ENCODE measurements at places on chromosomes 7 and 10.
A peak's percentile ranks its signal among the peaks of the same experiment; 100 is the strongest.

DNA sequence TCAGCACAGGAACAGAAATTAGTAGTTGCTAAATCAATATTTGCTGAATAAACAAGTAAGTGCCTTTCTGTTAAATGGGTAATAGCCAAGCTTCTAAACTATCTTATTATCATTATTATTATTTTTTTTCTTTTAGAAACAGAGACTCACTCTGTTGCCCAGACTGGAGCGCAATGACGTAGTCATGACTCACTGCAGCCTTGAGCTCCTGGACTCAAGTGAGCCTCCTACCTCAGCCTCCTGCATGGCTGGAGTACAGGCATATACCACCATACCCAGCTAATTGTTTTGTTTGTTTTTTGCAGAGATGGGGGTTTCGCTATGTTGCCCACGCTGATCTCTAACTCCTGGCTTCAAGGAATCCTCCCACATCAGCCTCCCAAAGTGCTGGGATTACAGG, 12.3 kb upstream of the ELN start:
- ATAC-seq = no peak

DNA sequence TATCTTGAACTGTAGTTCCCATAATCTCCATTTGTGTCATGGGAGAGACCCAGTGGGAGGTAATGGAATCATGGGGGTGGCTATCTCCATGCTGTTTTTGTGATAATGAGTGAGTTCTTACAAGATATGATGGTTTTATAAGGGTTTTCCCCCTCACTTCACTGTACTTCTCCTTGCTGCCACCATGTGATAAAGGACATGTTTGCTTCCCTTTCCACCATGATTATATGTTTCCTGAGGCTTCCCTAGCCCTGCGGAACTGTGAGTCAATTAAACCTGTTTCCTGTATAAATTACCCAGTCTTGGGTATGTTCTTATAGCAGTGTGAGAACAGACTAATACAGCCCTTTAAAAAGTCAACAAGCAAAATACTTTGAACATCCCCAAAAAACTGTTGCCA, 427.7 kb downstream of the HTR7 start:
- ATAC-seq = no peak

DNA sequence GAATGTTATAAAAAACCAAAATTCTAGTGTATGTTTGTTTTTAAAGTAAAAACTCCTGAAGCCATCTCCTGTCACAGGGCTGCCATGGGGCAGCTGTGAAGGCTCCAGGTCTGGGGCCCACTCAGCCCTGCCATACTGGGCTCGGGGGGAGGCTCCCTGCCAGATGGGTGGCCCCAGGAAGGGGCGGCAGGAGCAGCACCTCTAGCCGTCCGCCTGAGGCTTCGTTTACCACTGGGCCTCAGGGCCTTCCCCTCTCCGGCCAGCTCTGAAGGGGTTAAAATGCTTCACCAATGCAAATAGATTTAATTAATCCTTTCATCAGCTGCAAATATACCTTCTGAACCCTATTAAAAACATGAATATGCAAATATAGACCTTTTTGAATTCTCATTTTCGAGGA, 139.0 kb downstream of the ELFN1 start:
- no peak for ATAC-seq

DNA sequence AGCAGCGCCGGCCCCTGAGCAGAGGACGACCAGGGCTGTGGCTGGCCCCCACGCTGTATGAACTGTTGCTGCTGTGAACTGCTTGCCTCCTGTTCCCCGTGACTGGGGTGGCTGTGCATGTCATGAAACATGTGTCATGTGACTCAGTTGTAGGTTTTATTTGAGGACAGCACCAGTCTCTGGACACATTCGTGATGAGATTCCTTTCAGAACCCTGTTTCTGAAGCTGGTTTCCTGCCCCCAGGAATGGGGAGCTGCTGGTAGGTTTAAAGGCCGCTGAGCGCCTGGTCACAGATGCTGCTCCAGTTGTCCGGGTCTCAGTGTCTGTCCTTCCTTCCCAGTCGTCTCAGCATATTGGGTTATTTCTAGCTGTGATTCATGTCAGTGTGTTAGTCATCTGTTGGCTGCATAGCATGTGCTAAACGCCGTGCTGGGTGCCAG, 79.1 kb upstream of the PPIF start:
- ATAC-seq = no peak

- ATAC-seq = no peak
These were observed 61.3 kb upstream of the INSIG1 start for GRCh38 chr7:155236386-155236785.

GRCh38 chr10:97788552-97789442, 17.0 kb upstream of the SFRP5 start:
- ATAC-seq = peak; percentile 7

DNA sequence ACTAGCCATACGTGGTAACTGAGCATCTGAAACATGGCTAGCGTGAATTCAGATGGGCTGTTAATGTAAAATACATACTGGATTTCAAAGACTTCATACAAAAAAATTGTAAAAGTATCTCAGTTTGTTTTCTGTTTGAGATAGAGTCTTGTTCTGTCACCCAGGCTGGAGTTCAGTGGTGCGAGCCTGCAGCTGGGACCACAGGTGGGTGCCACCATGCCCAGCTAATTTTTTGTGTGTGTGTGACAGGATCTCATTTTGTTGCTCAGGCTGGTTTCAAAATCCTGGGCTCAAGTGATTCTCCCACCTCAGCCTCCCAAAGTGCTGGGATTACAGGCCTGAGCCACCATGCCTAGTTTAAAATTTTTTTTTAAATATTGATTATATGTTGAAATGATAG, 4.5 kb downstream of the TMEM243 start:
- ATAC-seq = no peak

GRCh38 chr7:117412946-117413559, 14.2 kb downstream of the ASZ1 start:
- no peak for ATAC-seq

DNA sequence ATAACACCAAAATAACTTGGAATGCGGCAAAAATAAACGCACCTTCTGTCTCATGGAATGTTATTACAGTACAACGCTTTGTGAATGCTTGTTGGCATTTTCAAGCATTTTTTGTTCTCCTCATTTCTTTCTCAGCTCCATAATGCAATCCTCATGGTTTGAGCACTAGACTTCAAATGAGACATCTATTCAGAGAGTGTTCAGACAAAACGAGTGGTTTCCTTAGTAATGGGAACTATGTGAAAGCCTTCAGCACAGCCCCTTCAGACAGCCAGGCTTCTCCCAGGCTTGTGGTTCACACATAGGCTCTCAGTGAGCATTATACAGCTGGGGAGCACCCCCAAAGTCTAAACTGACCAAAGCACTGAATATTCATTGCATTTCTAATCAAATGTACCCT, 8.6 kb upstream of the LRRN3 start:
- ATAC-seq = no peak

DNA sequence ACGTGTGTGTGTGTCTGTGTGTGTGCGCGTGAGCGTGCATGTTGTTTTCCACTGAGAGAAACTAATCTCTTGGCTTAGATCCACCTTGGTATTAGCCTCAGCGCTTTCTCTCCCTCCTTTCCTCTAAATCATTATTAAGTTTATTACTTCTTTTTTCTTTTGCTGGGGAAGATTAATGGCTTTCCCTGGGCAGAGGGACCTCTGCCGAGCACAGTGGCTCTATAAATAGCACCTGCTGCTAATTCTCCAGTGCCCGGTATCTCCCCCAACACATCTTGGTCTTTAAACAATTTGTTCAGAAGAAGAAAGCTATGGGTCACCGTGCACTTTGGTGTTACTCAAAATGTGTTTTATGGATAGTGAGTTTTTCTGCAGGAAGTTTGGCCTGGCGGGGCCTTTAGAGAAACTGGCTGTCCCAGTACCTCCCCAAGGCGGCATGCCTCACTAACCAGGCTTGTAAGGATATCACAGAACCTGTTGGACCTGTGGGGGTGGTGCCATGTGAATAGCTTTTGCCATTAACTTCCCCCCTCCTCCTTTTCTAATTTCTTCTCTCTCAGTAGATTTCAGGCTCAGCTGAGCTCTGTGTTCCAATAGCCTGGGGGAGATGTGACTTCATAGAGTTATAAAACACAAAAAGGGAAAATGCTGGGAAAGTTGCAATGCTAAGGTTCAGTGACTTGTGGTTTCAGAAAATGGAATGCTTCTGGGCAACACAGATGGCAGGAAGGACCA, 70.1 kb upstream of the RAB11FIP2 start:
- ATAC-seq = peak; percentile 90

GRCh38 chr7:158494162-158494586, 93.4 kb downstream of the PTPRN2 start:
- ATAC-seq = no peak

GRCh38 chr7:123285076-123285700, 85.4 kb upstream of the SLC13A1 start:
- ATAC-seq = no peak

DNA sequence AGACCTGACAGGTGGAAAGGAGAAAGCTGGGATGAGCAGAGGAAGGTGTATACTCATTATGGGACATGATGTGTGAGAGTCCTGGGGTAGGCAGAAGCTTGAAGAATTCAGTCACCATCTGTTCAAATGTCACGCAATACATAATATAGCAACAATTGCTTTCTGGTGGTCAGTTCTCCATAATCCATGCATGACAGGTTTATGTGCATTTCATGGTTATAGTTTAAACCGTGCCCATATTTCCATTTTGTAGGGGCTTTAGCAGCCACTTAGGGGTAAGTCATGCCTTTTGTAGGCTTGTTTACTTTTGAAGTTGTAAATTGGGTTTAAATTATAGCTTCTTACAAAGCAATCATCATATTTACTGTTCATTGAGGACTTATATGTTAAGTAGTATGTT, 158.8 kb downstream of the NXPH1 start:
- no peak for ATAC-seq

GRCh38 chr7:30278376-30278775, 6.0 kb upstream of the ZNRF2 start:
- ATAC-seq = peak; percentile 7

DNA sequence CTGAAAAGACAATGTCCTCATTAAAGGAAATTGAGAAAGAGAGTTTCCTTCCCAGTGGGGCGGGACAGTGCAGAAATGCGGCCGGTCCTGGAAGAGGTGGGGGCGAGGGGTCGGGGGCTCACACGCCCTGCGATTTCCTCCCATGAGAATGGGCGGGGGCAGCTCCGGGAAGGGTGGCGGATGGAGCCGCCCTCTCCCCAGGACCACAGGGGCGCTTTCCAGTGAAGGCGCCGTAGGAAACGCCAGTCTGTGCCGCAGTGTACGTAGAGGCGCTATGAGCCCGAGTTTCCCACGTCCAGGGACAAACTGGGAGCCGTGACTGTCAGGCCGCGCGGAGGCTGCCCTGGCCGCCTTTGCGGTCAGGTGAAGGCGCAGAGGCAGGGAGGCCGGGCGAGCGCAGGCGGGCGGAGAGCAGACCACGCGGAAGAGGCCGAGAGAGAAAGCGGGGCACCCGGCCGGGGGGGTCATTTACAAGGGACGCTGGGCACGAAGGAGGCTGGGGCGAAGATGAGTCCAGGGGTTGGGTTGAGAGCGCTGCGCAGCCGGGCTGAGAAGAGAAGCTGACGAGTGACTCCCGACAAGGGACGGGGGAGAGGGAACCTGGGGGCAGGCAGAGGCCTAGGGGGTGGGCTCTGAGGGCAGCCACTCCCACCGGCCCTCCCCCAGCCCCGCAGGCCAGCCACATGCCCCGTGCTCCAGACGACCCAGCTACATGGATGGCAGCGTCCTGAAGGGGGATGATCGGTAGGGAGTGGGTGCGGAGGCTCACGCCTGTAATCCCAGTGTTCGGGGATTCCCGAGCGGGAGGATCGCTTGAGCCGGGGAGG, 45.0 kb downstream of the ALOX5 start:
- ATAC-seq = peak; percentile 62

GRCh38 chr10:50619882-50620281, 3.9 kb downstream of the SGMS1 start:
- no peak for ATAC-seq

DNA sequence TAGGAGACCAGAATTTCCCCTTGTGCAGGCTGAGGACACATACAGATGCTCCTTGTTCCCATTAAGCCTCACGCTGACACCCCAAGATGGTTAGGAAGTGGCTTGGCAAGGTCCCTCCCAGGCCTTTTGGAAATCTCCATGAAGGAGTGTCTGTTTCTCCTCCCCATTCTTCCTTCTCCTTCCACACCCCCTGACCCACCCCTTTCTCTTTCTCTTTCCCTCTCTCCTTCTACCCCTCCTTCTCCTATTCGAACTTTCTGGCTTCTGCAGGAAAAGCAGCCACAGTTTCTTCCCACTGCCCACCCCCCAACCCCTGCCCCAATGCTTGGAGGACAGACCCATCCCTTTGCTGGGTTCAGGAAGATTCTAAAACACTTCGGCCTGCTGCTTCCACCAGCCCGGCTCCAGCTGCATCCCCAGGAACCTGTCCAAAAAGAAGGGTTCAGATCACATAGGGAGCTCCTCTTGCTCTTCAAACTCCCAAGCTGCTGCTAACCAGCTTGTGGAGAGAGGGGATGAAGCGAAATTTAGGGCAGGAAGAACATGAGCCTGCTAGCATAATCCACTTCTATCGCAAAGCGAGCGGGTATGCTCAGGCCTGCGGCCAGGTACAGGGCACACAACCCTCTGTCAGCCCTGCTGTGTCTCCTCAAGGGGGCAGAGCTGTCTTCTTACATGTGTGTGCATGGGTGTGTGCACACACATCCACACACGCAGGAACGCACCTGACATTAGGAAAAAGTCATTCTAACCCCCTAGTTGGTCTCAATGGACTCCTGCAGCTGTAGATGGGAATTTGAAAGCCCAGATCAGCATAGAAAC, 80.4 kb downstream of the PPP1R3C start:
- ATAC-seq = peak; percentile 44

GRCh38 chr7:95527033-95527775, 41.5 kb downstream of the ASB4 start:
- peak; percentile 64 for ATAC-seq

DNA sequence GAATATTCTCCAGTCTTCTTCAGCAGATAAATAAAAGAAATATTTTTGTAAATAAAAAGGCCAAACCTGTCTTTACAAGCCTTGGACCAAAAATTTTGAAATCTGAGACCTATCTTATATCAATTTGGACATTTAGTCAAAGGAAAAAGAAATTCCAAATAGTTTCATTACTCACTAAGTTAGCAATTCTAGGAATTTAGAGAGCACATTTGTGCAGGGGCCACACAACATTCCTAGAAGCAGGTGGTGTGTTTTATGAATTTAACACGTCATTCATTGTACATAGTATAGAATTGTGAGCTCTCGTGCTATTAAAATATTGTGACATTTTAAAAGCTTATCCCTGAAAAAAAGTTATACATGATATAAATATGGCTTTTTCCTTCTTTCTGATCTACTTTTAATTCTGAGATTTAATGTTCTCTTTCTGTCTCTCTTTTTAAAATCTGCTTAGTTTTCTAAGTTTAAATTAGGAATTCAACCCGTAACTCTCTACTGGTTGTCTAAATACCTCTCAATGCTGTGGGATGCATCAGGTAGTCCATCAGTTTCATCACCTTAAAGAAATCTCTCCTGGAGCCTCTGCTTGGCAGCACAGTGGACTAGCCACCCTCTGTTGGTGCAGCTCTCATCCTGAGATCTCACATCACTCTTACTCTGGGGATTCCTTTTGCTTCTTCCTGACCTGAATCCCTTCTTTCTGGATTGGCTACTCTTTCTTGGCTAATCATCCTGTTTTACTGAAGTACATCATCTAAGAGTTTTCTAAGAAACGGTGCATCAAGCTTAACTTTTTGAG, 124.5 kb downstream of the SEMA3E start:
- ATAC-seq = no peak
